SK-MEL-5 (cell line): ENCODE measurements at places on chromosomes 2 and 18.
A peak's percentile ranks its signal among the peaks of the same experiment; 100 is the strongest.

GRCh38 chr2:21763501-21763900, 639.7 kb downstream of the TDRD15 start:
- DNase-seq: no peak

DNA sequence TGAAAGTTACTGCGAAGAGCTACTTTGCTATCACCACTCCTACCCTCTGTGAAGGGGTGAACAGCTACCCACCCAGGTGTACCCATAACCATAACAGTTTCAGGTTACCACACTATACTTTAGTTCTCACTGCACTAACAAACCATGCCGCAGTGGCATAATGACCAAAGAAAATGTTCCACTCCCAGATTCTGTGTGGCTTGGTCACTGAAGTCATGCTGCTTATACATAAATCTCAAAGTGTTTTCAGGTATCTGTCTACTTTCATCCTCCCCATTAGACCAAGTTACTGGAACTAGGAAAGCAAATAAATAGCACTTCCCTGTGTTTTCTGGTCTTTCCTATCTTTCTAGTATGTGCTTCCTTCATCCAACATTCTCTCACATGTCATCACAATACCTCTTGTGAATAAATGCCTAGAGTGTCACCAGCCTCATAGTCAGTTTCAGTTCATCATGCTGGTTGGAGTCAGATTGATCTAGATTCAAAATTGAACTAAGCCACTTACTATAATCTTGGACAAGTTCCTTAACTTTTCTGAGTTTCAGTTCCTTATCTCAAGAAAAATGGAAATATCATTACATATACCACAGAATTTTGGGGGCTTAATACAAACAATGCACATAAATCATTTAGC, 293.6 kb downstream of the FSIP2 start:
- no peak for DNase-seq

DNA sequence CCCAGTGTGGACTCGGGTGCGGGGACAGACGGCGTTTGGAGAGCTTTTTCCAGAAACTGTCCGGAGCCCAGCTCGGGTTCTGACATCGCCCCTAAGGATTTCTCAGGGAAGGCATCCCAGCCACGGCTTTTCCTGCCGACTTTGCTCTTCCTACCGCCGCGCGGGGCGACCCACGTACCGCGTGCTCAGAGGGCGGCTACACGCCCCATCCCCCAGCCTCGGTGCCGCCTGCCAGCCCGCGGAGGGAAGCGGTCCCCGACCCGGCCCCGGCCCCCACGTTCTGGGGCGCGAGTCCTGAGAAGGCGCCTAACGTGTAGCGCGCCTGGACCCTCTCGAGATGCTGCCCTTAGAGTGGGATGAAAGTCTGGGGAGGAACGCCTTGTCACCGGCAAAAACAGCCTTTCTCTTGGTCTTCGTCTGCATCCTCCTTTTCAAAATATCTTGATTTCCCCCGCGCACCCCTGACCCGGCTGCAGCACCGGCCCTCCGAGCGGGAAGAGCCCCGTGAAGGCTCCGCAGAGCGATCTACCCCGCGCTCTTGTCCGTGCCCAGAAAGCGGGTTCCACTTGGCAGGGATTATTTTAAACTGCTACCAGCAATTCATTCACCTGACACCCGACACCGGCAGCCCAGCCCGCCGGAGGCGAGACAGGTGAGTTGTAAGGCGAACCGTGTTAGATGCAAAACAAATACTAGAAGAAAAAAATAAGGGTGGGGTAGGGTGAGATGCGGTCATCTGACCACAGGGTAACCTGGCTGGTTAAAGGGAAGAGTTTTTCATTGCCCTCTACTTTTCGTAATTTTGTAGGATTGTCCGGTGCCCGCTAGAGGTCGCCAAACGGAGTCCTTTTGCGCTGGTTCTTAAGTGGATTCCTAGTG, 812 bp upstream of the KCNG3 start:
- peak; percentile 90 for DNase-seq

- DNase-seq: no peak
Observed at GRCh38 chr18:70456376-70456775, 167.5 kb downstream of the SOCS6 start.

GRCh38 chr18:78913830-78914231, 65.8 kb upstream of the SALL3 start:
- no peak for DNase-seq

GRCh38 chr18:21433436-21433835, 167.1 kb downstream of the ESCO1 start:
- no peak for DNase-seq

DNA sequence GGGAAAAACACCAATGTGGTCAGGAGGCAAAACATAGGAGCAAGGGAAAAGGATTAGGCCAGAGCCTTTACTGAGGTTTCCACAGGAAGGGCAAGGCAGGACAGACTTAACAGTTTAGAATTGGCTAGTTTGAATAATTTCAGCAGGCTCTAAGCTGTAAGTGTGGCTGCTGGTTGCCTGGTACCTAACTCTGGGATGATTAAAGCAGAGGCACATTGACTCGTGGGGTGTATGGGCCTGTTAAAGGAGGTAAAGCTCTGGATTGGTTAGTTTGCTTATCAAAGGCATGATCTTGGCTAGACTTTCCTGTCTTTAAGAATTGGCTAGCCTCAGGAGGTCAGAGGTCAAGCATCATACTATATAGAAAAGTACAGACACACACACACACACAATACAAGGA, 132.6 kb downstream of the SPAG16 start:
- no peak for DNase-seq

- DNase-seq: peak; percentile 28
Observed at GRCh38 chr2:81007104-81007503, 702.6 kb upstream of the LRRTM1 start.

- DNase-seq: no peak
Observed at GRCh38 chr2:162182395-162182794, 30.3 kb upstream of the GCG start.

- DNase-seq: no peak
Observed at GRCh38 chr2:7116511-7116910, 199.3 kb downstream of the RNF144A start.

DNA sequence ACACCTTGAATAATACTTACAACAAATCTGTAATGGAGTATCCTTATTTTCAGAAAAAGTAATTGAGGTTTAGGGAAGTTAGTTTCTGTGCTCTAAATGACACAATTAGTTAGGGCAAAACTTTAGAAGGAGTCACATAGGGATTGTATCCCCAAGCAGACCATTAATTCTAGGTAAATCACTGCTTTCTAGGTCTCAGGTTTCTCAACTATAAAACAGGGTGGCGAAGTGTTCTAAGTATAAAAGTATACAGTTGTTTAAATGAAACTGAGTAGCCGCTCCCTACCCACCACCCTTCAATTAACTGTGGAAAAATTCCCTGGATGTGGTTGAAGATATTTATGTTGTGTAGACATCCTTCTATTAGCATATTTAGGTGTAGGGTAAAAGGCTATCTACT, 19.9 kb upstream of the TMEM178A start:
- no peak for DNase-seq

DNA sequence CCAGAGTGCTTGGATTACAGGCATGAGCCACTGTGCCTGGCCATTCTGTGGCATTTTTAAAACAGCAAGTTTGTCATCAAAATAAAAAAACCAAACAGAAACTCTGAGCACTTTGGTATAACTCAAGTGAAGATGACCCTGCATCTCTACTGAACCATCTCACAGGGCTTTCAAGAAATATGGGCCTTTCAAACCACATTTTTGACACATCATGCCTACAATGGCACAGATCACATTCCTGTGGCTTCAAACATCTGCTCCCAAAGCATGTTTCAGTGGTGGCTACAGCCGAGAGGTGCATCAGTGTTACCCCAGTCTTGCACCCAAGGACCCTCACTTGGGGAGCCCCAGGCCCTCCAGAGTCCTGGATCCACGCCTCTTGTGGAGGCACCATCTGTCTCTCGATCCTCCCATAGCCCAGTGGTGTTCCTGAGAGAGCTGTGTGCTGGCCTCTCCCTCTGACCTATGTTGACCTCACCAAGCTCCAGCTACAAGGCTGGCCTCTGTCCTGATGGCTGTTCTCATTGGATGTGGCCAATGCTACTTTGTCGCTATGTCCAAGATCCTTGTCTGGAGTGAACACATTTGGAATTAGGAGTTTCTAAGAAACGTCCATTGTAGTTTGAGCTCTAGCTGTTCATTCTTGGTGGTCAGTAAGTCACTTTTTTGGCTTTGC, 55.2 kb upstream of the RALBP1 start:
- no peak for DNase-seq

DNA sequence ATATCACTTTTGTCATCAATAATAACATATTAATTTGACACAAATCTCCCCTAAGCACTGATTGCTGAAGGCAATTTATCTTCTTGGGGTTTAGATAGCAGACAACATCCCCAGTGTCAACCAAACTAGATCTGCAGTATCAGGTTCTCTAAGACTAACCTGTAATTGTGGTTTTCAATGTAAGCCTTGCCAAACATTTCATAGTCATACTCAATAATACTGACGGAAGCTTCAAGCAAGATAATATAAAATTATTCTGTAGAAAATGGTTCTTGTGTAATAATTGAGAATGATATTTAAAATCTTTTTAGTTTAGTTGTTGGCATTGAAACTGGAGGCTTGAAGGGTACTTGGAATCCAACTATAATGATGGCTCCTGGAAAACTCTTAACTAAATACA, 186.3 kb downstream of the RIT2 start:
- no peak for DNase-seq

DNA sequence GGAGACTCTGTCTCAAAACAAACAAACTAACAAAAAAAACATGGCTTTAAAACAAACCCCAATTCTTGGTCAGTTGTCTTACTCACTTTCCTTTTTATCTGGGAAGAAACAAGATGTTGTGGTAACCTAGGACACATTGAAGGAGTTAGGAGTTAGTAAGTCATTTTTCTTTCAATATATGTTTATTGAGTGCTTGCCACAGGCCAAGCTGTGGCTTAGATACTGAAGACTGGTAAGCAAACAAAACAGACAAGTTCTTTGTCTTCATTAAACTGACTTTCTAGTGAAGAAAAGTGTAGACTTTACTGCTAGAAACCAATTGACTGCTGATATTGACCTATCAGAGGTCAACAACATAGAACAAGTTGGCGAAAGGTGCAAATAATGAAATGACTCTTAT, 1228.3 kb upstream of the FAM98A start:
- no peak for DNase-seq

- no peak for DNase-seq
Observed at GRCh38 chr2:51633073-51633472, 601.1 kb upstream of the NRXN1 start.

GRCh38 chr2:190972213-190972612, 41.8 kb downstream of the STAT1 start:
- DNase-seq: no peak

DNA sequence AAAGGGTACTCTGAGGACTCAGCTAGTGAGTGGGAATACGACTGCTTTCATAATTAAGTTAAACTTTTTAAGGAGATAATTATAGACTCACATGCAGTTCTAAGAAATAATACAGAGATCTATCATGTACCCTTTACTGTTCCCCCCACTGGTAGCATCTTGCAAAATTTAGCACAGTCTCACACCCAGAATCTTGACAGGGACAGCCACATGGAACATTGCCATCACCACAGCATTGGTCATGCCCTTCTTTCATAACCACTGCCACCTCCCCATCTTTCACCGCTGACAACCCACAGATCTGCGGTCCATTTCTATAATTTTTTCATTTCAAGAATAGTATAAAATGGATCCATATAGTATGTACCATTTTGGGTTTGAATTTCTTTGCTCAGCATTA, 37.8 kb downstream of the ARHGEF4 start:
- DNase-seq: no peak
